ENCODE measurements at places on chromosomes 1 and 21.

GRCh38 chr1:224713228-224713627 is 97.1 kb downstream of the CNIH3 start:
- DNase-seq: no peak

- DNase-seq: no peak
Observed at GRCh38 chr1:111203681-111204200, 3.3 kb upstream of the DENND2D start.

DNA sequence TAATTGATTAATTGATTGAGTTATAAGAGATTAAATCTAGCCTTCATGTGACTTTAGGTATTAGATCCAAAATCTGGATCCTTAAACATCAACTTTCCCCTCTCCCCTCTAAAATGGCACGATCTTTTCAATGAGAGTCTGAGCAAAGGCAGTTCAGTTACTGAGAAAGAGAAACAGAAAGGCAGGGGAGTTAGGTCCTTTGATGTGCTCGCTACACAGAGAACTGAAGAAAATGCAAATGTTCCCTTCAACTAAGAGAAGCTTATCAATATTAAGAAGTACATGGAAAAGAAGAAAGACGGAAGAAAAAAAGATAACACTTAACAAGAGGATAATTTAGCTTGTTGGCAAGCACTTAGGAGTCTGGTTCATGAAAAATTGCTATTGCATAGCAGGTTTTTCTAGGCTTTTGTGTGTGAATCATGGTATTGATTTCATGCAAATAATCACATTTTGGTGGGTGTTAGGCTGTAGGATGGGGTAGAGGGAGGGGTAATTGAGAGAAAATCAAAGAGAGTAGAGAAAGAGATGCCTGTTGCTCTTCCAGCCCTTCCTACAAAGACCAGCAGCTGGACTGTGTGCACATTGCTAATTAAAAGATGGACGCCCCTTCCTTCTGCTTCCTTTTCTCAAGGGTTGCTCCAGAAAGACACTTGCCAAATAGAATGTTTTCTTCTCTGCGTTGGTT is 307.6 kb upstream of the PLXNA2 start:
- DNase-seq: no peak

DNA sequence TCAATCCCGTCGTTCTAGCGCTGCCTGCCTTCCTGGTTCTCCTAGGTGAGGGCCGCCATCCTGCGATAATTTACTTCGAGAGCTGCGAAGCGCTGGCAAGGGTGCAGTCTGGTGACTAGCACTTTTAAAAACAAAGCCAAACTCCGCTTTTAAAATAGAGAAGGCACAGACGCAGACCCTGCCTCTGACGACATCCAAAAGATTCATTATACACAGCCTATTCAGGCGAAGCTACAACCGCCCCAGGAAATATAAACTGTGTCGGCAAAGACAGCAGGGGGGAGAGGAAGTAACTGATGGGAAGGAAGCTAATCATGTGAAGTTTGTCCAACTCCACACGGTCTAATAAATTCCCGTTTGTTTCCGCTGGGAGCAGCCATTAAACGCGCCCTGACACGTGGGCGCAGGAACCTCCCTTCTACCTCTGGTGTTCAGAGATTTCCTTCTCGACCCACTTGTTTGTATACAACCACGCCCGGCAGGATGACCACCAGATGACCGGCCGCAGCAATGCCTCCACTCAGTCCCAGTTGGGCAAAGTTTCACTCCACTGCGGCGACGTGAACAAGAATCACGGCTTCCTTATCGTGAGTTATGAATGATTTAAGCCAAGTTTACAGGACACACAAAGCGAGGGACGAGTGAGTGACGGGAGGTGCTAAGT is 1.3 kb downstream of the GNG12 start:
- DNase-seq: peak; percentile 55

- no peak for DNase-seq
Observed at GRCh38 chr1:167679714-167680113, 42.1 kb upstream of the MPZL1 start.
